ENCODE measurements at places on chromosomes 6 and 20.

GRCh38 chr20:4725263-4725550, 3.5 kb downstream of the PRND start:
- DNase-seq, result no peak

DNA sequence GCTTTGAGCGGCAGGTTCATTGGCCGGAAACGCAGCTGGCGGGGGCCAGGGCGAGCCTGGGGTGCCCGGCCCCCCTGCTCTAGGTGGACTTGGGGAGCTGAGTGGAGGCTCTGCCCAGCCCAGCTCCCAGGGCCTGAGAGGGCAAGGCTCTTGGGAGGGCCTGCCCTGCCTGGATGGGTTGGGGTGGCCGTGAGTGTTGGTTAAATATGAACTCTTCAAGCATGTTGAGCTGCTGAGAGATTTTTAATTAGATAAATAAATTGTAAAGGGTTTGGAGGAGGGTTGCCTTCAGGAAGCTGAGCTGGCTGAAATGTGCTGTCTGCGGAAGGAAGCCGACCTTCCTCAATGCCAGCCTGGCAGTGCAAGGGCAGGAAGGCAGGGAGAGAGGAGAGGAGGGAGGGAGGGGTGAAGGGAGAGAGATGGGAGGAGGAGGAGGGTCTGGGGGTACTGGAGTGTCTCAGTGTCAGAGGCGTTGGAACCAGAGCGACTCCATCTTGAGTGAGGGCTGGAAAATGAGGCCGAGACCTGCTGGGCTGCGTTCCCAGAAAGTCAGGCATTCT, 39.4 kb upstream of the PMEPA1 start:
- no peak for DNase-seq

DNA sequence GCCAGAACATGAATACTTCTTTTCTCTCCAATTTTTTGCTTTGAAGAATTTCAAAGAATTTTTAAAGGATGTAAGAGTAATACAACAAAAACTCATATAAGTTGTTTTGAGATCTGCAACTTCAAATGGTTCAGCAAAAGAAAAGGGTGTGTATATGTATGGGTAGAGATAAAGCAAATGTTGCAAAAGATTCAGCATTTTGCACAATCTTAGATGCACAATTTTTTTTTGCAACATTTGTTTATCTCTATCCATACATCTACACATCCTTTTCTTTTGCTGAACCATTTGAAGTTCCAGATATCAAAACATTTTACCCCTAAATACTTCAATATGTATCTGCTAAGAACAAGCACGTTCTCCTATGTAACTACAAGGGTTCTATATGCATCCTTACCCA, 47.4 kb upstream of the FAM83C start:
- no peak for DNase-seq

GRCh38 chr6:137832110-137832509, 34.9 kb upstream of the TNFAIP3 start:
- no peak for DNase-seq

DNA sequence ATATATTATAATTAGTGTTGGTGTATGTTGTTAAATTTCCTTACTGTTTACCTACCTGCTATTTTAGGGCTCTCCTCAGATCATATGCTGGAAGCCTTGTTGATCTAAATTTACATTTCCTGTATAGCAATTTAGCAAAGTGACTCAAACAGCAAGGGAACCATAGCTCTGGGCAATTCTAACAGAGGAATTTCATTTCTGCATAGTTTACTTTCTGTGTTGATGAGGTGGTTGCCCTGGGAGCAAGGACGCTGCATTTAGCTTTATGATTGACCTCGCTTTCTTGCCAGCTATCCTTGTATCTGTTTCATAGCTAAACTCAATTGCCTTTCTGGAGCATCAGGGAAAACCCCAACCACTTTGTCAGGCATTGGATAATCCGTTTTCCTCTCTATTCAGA, 810.8 kb downstream of the GRIK2 start:
- DNase-seq, result no peak

DNA sequence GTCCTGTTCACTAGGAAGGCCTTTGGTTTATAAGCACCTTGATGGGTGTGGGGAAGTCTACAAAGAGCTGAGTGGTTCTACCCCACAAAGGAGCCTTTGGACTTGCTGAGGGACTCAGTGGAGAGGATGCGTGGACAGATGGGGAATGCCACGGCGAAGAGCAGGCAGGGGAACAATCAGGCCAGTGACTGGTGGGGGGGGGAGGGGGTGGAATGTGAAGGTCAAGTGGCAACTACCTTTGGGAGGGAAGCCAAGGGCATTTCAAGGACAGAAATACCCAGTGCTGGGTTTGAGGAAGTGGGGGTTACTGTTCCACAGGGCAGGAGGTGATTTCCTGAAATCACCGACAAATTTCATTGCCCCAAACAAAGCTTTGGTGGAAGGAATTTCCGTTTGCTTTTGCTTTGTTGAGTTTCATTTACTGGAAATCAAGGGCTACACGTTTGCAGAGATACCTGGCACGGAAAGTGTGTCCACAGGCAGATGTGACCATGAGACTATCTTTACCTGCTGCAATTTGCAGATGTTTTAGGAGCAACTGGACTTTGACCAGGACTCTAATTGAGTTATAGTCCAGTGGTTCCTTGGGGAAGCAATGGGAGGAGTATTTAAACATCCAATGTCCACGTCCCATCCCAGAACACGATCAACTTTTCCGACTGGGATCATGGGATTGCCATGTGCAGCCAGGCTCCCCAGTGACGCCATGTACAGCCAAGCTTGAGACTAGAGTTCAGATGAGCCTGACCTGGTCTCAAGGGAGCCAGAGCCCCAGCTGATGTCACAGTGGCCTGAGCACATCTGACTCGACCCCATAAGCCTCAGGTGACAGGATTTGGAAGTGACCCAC, 8.0 kb downstream of the CST3 start:
- DNase-seq, result no peak

DNA sequence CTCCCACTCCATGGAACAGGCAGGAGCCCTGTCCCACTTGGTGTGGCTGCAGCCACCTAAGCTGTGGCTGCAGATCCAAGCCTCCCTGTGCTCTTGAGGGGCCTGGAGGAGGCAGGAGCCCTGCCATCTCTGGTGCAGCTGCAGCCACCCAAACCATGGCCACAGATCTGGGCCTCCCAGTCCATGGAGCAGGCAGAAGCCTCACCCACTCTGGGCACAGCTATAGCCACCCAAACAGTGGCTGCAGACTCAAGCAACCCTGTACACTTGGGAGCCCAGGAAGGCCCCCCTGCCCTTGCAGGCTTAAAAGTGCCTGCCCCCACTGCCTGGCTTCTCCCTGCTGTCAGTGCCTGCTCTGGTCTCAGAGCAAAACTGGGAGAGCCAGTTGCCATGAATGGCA, 320.3 kb downstream of the RFPL4B start:
- DNase-seq, result no peak

- DNase-seq, result peak; percentile 18
Observed at GRCh38 chr6:140542863-140543262, 1168.4 kb upstream of the CITED2 start.

DNA sequence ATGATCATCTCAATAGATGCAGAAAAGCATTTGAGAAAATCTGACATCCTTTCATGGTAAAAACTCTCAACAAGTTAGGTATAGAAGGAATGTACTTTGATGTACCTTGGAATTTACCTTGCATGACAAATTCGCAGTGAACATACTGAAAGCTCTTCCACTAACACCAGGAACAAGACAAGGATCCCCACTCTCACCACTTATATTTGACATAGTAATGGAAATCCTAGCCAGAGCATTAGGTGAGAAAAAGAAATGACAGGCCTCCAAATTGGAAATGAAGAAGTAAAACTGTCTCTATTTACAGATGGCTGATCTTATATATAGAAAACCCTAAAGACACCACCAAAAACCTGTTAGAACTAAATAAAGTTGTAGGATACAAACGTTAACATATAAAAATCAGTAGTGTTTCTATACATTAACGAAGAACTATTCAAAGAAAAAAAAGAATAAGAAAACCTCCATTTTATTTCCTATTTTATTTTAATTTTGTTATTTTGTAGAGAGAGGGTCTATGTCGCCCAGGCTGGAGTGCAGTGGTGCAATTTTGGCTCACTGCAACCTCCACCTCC, 26.9 kb downstream of the PCNA start:
- DNase-seq, result no peak

GRCh38 chr20:51221103-51221502, 198.2 kb upstream of the KCNG1 start:
- DNase-seq, result no peak

DNA sequence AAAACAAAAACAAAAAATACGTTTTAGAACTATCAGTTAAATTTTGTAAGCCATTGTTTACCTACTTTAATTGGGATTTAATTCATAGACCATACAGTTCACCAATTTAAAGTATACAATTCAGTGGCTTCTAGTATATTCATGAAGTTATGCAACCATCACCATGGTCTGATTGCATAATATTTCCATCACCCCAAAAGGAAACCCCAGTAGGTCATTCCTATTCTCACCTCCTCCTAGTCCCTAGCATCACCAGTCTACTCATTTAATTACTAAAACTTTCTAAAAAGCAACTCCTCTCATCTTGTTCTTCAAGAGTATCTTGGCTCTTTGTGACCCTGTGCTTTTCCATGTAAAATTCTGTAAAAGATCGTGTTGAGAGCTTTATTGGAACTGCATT, 60.2 kb downstream of the ASXL1 start:
- DNase-seq, result no peak

GRCh38 chr20:36959242-36959641, 7.7 kb upstream of the SAMHD1 start:
- no peak for DNase-seq

DNA sequence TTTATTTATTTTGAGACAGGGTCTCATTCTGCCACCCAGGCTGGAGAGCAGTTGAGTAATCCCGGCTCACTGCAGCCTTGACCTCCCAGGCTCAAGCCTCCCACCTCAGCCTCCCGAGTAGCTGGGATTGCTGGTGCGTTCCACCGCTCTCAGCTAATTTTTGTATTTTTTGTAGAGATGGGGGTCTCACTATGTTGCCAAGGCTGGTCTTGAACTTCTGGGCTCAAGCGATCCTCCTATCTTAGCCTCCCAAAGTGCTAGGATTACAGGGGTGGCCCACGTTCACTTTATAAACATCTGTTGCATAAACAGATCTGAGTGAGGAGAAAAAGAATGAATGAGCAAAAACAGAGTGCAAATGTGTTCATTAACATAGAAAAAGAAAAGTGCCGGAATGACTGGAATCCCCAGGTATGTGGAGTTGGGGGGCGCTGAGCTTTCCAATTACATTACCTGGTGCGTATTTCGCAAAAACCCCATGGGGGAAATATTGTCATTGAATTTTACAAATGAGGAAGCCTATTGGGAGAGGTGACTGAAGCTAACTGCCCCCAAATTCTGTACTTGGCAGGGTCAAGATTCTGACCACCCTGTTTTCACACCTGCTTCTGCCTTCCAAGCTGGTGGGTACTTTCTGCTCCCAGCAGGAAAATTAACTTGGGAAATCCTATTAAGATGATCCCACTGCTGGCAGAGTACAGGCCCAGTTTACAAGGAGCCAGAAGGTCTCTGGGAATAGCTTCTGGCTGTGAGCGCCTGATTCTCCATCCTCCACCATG, 207.7 kb upstream of the JARID2 start:
- DNase-seq, result no peak

DNA sequence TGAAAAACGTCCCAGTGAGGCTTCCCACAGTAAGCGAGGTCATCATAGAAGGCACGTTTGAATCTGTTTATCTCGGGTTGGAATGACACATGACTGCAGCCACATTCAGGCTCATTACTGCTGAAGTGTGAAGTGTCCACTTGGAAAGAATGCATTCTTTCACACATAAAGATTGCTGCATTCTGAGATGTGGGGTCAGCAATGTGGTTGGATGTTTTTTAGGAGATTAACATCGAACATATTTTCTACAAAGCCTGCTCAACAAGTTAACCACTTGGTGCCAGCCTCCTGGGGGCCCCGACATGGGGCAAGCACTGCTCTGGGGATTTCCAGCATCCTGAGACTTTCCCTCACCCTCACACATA, 79.9 kb downstream of the BMP6 start:
- no peak for DNase-seq

DNA sequence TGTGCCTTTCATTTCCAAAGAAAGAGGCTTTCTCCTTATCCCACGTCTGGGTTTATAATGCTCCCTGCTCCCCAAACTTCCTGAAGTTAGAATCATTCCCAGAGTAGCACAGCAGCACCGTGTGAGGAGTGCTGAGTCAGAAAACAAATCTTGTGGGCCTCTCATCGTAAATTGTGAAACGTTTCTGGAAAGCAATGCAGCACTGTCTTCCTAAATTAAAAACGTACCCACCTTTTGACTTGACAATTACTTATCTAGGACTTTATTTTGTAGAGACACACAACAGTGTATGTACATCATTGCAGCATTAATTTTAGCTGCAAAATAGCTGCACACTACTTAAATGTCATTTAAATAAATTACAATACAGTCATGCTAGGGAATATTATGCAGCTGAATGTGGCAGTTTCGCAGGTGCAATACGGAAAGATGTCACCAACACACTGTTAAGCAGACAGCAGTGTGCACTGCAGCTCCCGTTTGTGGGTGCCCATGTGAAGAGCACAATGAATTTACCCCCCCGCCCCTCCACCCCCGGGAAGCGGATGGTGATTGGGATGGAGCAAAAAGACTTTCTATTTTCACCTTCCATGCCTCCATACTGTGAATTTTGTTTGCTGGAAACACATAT, 30.8 kb downstream of the RRBP1 start:
- no peak for DNase-seq

GRCh38 chr6:96276305-96276704, 245.3 kb upstream of the UFL1 start:
- no peak for DNase-seq

DNA sequence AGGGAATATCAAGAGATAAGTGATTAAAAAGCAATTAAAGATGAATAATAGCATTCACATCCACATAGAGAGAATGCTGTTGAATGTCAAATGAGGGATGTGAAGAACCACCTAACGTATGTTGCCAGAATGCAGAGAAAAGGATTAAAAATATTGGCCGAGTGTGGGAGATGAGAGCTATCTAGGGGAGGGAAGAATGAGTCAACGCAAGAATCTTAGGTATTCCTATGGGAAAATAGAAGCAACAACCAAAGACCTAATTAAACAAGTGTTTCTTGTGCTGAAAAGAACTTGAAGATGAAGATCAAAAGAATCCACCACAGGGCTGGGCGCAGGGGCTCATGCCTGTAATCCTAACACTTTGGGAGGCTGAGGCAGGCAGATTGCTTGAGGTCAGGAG, 12.2 kb upstream of the RSPH3 start:
- no peak for DNase-seq

- DNase-seq, result peak; percentile 89
Observed at GRCh38 chr20:37295595-37295994, 6.1 kb downstream of the MANBAL start.

GRCh38 chr6:21522143-21522747, 71.3 kb upstream of the SOX4 start:
- peak; percentile 56 for DNase-seq

DNA sequence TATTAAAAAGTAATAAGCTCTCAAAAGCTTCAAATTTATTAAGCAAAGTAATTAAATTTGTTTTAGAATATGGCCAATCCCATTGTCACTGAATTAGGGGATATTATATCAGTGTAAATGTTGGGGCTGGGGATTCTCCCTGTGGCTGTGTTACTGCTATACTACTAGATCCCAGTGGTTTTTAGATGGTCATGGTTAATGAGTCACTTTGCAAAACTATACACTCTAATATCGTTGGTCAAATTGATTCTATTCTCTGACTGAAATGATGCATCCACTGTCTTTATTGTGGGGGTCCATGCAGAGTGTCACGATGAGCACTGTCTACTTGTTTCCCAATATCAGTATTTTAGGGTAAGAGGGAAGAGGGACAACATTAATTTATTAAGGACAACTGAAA, 336.9 kb upstream of the PREP start:
- no peak for DNase-seq
